Osteoblast (primary cell): ENCODE measurements at places on chromosomes 5 and 9. TPM values are rescaled to one million over a fixed set of nuclear protein-coding genes. Genes with fewer than 3 reads are reported as not detected.

The ARL14EPL gene
- total RNA-seq, result not detected in 2 replicates

The CD180 gene
- not detected in 2 replicates for total RNA-seq

The FIBCD1 gene
- total RNA-seq, result 5.1 and 5.3 TPM in 2 replicates

The C1QTNF2 gene
- under 0.01 TPM in 1 of 2 replicates, not detected in the other for total RNA-seq

The ADCY2 gene
- total RNA-seq, result under 0.01 and 0.59 TPM in 2 replicates

The WNT8A gene
- not detected in 2 replicates for total RNA-seq

The C6 gene
- total RNA-seq, result under 0.01 TPM in 1 of 2 replicates, not detected in the other

The GGTA1 gene
- total RNA-seq, result not detected in 2 replicates

The PCA3 gene
- total RNA-seq, result under 0.01 and 0.36 TPM in 2 replicates

The SPATA31E1 gene
- under 0.01 TPM in 1 of 2 replicates, not detected in the other for total RNA-seq

The THG1L gene
- total RNA-seq, result 27.9 and 30.6 TPM in 2 replicates

The PLAC8L1 gene
- total RNA-seq, result not detected in 2 replicates

The CRHBP gene
- under 0.01 TPM in 1 of 2 replicates, not detected in the other for total RNA-seq

The PCDHB16 gene
- total RNA-seq, result 1.1 and 3.5 TPM in 2 replicates

The GMCL2 gene
- total RNA-seq, result not detected in 2 replicates

The SPOCK1 gene
- 221 and 231 TPM in 2 replicates for total RNA-seq

The OTP gene
- under 0.01 TPM in 1 of 2 replicates, not detected in the other for total RNA-seq

The ZBTB34 gene
- 7.6 and 8.8 TPM in 2 replicates for total RNA-seq

The LCN10 gene
- not detected in 2 replicates for total RNA-seq

The MAPK9 gene
- total RNA-seq, result 31.8 and 36.8 TPM in 2 replicates

The CAVIN4 gene
- total RNA-seq, result 1.4 and 1.5 TPM in 2 replicates

The HTR4 gene
- total RNA-seq, result not detected in 2 replicates

The PRDM9 gene
- total RNA-seq, result not detected in 2 replicates

The PAEP gene
- total RNA-seq, result not detected in 2 replicates

The NUTM2F gene
- total RNA-seq, result not detected in 2 replicates

The CNTNAP3 gene
- total RNA-seq, result 0.88 and 1.4 TPM in 2 replicates

The OR1Q1 gene
- under 0.01 TPM in 1 of 2 replicates, not detected in the other for total RNA-seq

The CDC23 gene
- 25.6 and 28.6 TPM in 2 replicates for total RNA-seq

The SV2C gene
- not detected in 2 replicates for total RNA-seq

The NPR3 gene
- 73.1 and 92.3 TPM in 2 replicates for total RNA-seq

The SAPCD2 gene
- total RNA-seq, result 0.88 and 1.1 TPM in 2 replicates

The CYLC2 gene
- not detected in 2 replicates for total RNA-seq

The GOLM1 gene
- total RNA-seq, result 85.0 and 92.2 TPM in 2 replicates

The RPS23 gene
- total RNA-seq, result 2,597 and 2,636 TPM in 2 replicates

The CDKN2B-AS1 gene
- 15.2 and 16.5 TPM in 2 replicates for total RNA-seq

The SLC6A3 gene
- total RNA-seq, result not detected in 2 replicates

The FAM78A gene
- 0.36 and 0.59 TPM in 2 replicates for total RNA-seq

The PPP2R2B gene
- total RNA-seq, result under 0.01 TPM in 1 of 2 replicates, not detected in the other

The CARTPT gene
- total RNA-seq, result not detected in 2 replicates

The ATP6V0E1 gene
- total RNA-seq, result 177 and 181 TPM in 2 replicates

The ARAP3 gene
- 2.1 and 2.2 TPM in 2 replicates for total RNA-seq

The KIF4B gene
- not detected in 2 replicates for total RNA-seq

The MYMK gene
- total RNA-seq, result not detected in 2 replicates

The MSX2 gene
- 1.5 and 2.2 TPM in 2 replicates for total RNA-seq

The IFNB1 gene
- total RNA-seq, result not detected in 2 replicates

The JMY gene
- 30.4 and 30.8 TPM in 2 replicates for total RNA-seq

The EQTN gene
- not detected in 2 replicates for total RNA-seq

The C5orf63 gene
- 2.2 and 3.5 TPM in 2 replicates for total RNA-seq

The NDUFS4 gene
- total RNA-seq, result 76.0 and 78.2 TPM in 2 replicates

The DDX4 gene
- total RNA-seq, result under 0.01 TPM in 1 of 2 replicates, not detected in the other

The ASTN2 gene
- 4.7 TPM in 2 replicates for total RNA-seq

The APBA1 gene
- 1.8 and 5.3 TPM in 2 replicates for total RNA-seq

The CFAP77 gene
- 0.29 and 0.36 TPM in 2 replicates for total RNA-seq

The TNFSF15 gene
- under 0.01 and 0.29 TPM in 2 replicates for total RNA-seq

The HCN1 gene
- total RNA-seq, result not detected in 2 replicates

The TERT gene
- not detected in 2 replicates for total RNA-seq

The PITX1 gene
- total RNA-seq, result 8.3 and 9.8 TPM in 2 replicates

The LRRC19 gene
- under 0.01 TPM in 2 replicates for total RNA-seq
